ENCODE measurements at places on chromosomes 7 and 10.

DNA sequence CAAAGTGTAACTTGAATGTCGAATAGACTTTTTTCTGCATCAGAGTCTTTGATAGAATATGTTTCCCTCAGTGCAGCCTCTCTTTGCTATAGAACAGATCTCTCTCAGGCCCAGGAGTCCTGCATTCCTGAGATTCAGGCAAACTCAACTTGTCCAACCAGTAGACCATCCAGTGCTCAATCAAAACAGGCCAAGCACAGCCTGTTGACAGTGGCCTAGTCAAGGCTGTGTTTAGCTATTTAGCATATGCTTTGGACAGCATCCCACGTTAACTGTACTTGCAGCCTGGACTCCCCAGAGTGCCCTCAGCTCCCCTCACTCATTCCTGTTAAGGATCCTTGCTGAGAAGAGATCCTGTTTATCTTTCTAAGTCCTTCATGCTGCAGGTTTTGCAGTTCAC lies 16.3 kb downstream of the OR6V1 start:
- no peak for DNase-seq

- no peak for DNase-seq
Observed at GRCh38 chr10:7492660-7493046, 81.8 kb upstream of the SFMBT2 start.

DNA sequence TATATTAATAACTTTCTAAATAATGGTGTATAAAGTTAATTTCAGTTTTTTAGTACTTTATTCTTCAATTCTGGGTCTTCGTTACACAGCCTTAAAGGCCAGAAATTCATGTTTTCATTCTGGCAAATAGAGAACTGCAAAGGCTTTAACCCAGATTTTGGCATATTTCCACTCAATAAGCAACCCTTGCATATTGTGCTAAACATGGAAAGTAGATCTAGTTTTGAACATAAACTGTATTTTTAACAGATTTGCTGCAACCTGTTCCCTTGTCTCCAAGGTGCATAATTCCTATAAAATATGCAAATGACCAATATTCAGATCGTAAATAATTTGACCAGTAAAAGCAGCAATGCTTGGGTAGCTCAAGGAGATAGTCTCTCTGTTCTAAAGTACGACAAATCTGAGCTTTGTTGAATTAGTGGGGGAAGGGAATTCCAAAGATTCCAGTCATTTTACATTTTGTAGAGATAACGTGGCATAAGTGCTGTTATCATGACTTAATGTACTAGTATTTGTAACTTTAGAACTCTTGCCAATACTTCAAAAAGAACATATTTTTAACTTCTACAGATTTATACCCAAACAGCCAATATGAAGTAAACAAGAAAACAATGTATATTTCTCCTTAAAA lies 46.4 kb upstream of the RSBN1L start:
- no peak for DNase-seq

DNA sequence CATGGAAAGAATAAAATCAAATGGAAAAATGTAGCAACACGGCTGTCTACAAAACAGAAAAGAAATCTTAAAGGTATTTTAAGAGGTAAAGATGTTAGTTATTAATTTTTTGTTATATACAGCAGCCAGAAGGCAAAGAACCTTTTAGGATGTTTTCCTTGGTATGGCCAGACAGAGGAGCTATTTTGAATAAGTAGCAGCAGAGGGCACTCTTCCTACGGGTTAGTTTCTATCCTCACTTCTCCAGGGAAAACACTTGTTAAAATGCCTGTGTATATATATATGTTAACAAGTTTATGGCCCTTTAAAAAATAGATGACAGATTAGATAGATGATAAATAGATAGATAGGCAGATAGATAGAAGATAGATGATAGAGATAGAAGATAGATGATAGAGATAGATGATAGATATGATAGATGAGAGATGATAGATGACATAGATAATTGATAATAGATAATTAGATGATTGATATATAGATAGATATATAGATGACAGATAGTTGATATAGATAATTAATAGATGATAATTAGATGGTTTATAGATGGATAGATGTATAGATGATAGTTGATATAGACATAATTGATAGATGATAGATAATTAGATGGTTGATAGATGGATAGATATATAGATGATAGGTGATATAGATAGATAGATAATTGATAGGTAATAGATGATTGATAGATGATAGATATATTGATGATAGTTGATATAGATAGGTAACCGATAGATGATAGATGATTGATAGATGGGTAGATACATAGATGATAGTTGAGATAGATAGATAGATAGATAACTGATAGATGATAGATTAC lies 57.8 kb upstream of the WIPF3 start:
- DNase-seq, result peak; percentile 78

GRCh38 chr7:47371733-47372368 lies 210.1 kb downstream of the TNS3 start:
- peak; percentile 86 for DNase-seq

DNA sequence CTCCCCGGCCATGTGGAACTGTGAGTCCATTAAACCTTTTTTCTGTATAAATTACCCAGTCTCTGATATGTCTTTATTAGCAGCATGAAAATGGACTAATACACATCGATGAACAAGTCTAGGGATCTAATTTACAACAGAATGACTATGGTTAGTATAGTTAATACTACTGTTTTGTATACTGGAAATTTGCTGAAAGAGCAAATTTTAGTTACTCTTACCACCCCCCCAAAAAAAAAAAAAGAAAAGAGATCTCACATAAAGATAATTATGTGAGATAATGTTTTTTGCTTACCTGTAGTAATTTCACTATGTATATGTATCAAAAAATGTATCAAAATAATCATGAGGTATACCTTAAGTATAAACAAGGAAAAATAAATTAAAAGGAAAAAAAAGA lies 199.5 kb upstream of the GRM3 start:
- no peak for DNase-seq

- peak; percentile 6 for DNase-seq
Observed at GRCh38 chr10:114714281-114714741, 56.2 kb upstream of the ABLIM1 start.

DNA sequence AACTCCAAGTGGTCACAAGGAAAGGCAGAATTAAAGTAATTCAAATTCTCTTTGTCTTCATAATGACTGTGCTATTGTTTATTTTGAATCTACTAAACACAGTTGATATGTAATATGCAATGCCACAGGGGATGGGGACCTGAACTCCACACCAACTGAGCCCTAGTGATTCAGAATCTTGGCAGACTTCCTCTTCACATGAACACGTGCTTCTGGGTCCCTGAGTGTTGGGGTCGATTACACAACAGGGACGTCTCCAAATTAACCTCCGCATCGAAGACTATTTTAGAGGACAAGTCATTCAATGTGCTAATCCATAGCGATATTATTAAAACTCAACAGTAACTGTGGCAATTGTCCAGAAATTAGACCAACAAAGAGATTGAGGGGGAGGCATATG lies 95.3 kb upstream of the CARD11 start:
- no peak for DNase-seq

GRCh38 chr10:102675666-102676533 lies 31.6 kb downstream of the TRIM8 start:
- no peak for DNase-seq

DNA sequence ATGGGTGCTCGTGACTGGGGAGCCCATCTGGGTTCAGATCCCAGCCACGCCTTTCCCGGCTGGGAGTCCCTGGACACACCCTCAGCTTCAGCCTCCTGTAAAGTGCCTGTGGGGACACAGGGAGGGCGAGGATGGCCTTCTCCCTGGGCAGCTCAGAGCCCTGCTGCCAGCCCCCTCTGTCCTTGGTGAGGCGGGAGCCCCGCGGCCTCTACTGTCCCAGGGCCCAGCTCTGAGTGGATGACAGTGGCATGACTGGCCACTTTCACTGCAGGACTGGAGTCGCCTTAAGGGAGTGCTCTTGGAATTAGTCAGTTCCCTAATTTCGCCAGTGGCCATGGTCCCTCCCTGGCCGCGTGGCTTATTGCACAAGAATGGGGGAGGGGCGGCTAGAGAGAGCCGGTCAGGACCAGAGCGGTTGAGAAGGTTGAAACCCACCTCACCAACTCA lies 4.6 kb downstream of the BRI3 start:
- no peak for DNase-seq

DNA sequence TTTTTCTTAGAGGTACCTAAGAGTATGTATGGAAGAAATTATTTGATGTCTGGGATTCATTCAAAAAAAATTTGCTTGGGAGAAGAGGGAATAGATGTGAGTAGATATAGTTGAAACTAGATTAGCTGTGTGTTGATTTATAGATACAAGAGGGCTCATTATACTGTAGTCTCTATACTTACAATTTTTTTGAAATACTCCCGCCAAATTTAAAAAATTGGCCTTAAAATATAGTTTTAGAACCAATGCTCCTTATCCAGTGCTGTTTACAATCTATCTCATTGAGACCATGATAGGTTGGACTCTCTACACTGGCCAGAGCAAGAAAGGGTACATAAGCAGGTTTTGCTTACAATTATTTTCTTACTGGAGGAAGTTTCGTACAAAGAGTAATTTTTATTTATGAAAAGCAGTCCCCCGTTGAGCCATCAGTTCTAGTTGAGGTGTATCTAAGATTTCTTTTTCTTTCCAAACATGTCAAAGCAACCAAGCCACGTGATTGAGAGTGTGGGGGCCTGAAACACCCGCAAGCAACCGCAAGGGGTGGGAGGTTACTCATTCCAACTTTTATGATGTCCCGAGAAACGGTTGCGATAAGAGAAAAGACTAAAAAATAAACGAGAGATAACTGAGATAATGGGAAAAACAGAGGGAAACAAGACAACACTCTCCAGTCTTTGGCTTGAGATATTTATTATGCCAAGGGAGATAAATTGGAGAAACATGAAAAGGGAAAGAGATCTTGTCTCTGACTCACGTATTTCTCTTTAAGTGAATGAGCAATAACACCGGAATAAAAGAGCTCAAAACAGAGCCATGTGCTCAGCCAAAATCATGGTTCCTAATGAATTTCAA lies 729.2 kb downstream of the LRMDA start:
- no peak for DNase-seq

DNA sequence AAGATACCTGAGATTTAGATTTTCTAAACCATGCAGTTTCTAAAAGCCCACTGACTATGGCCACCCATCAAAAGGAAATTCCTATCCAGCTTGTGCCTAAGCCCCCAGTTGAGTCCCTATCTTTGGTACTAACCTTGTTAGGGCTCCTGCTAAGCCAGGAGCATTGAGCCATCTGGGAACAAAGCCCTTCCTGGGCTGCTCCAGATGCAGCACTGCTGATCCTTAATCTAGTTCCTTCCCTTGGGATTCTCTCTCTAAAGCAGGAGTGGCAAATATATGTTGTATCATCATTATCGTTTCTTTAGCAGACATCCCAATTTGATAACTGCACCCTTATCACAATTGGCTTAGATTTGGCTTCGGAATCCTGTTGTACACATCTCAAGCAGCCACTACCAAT lies 24.7 kb upstream of the PDLIM1 start:
- DNase-seq, result no peak

DNA sequence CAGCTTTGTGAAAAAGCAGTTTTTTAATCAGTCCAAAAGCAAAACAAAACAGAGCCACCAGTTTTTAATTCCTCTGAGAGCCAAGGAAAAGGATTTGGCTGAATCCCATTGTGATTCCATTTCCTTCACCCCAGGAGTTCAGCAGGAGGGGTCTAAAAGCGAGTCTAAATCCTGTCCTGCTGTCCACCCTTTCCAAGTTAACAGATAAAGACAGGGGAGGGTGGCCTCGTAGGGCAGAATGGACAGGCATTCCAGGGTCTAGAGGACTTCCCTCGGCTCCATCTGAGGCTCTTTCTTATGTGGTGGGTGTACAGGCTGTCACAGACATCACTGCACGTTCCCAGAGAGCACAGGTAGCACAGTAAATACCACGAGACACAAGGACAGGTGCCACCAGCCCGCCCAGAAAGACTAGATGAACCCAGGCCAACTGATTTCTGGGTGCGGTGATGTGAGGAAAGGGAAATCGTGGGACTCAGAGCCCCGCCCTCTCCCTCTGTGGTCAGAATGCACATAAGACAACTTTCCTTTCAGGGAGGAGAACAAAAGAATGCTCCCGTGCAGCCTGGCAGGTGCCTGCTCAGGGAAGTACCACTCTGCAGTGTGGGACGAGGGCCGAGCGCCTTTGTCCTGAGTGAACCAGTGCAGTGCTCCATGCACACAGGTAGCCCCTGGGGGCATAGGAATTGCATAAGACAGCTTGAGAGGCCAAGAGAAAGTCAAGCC lies 119.7 kb downstream of the ABLIM1 start:
- DNase-seq, result no peak

DNA sequence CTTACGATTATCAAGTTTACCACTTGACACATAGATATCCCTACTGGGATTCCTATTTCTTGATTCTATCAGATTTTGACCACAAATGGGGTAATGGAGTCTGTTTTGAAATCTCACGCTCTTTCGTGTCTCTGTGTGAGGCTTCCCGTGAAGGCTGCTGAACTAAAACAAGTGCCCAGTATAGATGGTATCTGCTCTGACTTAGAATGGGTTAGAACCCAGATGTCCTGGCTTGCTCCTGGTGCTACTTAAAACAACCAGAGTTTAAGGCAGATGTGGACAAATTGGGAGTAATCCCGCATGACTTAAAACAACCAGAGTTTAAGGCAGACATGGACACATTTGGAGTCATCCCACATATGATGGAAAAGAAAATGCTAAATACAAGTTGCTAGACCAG lies 85.9 kb downstream of the FAM204A start:
- no peak for DNase-seq

DNA sequence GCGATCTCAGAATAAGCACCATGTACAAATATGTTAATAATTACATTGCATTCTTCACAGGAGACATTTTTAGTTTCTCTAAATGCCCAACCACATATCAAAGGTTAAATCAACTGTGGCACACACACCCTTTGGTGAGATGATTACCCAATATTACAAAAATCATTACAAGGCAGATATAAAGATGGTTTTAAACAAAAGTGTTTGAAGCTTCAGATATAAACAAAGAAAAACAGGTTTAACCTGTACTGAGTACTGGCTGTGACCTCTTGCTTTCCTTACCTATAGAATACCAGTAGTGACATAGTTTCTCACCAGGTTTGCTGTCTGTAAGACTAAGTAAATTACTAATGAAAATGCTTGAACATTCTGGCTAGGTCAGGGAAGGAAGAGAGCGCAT lies 360.0 kb upstream of the IGFBP3 start:
- no peak for DNase-seq

DNA sequence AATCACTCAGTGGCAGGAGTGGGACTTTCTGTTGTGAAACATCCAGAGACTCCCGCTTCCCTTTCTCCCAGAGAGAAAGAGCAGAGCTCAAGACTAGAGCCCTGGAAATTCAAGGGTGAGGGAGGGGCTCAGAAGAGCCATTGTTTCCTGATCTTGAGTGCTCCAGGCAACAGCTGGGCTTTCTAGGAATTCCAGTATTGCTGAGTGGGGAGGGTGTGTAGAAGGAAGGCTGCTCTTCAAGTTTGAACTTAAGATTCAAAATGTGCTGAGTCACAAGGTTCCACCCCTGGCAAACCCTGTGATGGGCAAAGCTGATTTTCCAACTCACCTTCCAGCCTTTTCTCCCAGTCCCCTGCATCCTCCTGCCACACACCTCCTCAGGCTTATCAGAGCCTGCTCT lies 42.3 kb upstream of the MSRB2 start:
- DNase-seq, result peak; percentile 53

GRCh38 chr7:33725111-33726025 lies 180.0 kb upstream of the BMPER start:
- DNase-seq, result no peak

GRCh38 chr10:124003070-124003419 lies 90.4 kb downstream of the CHST15 start:
- DNase-seq, result no peak
